ENCODE measurements at places on chromosomes 5 and 9.

- DNase-seq = no peak
Observed at GRCh38 chr9:113237026-113237425, 15.7 kb downstream of the SLC31A1 start.

- no peak for DNase-seq
Observed at GRCh38 chr5:179318221-179318955, 26.9 kb downstream of the ADAMTS2 start.

DNA sequence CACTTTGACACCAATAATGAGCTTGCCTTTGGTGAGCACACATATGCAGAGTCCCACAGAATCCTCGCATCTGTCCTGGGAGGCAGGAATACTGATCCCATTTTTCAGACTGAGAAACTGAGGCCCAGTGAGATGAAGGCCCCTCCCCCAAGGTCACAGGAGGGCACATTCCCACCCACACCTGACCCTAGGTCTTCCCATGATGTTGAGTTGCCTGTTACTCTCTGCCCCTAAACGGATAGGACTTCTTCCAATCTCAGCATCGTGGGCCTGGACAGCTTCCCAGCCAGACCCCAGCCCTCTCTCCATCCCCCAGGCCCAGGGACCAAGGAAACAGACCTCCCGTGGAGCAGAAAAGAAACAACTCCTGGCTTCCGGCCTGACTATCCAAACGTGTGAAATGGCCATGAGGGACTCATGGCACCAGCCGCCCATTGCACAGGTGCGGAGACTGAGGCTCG is 877 bp downstream of the SH3GLB2 start:
- no peak for DNase-seq

DNA sequence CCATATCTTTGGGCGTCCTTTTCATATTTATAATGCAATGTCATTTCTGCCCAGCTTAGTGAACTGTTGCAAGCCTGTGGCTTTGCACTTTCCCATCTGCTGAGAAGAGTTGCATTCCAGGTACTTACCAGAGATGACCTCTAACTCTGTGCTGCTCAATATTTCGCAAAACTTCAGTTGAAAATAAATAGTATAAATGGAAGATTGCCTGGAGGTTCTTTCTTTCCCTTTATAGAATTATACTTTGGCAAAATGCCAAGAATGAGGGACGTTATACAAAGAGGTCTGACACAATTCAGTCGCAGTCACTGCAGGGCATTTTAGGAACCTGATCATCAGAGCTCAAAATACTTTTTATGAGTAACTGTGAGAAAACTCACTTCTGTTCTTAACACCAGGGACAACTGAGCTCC is 18.9 kb upstream of the VLDLR start:
- no peak for DNase-seq

- DNase-seq = no peak
Observed at GRCh38 chr5:90876366-90876765, 317.8 kb downstream of the ADGRV1 start.

DNA sequence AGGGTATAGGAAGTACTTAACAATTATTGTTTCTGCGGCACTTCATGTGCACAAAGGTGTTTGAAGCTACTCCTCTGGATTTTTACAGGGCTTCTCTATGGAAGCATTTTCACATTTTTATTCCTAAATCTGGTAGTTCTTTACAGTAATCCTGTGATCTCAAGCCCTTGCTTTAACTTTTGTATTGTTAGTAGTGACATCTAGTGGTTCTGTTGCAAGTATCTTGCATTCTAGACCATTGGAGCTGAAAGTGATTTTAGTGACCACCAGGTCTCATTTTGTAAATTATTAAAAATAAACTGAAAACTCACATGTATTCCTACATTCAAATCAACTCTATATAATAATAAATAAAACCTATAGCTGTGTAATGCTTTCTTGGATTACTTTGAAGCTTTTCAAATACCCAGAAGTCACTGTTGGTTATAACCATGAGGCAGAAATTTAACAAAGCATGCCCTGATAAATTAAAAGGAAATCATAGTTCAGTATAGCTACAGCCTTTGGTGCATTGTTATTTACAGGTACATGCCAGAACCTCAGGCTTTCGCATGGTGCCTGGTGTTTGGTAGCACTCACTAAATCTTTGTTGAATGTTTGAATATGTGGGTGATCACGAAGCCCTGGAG is 18.9 kb downstream of the RPS23 start:
- no peak for DNase-seq

DNA sequence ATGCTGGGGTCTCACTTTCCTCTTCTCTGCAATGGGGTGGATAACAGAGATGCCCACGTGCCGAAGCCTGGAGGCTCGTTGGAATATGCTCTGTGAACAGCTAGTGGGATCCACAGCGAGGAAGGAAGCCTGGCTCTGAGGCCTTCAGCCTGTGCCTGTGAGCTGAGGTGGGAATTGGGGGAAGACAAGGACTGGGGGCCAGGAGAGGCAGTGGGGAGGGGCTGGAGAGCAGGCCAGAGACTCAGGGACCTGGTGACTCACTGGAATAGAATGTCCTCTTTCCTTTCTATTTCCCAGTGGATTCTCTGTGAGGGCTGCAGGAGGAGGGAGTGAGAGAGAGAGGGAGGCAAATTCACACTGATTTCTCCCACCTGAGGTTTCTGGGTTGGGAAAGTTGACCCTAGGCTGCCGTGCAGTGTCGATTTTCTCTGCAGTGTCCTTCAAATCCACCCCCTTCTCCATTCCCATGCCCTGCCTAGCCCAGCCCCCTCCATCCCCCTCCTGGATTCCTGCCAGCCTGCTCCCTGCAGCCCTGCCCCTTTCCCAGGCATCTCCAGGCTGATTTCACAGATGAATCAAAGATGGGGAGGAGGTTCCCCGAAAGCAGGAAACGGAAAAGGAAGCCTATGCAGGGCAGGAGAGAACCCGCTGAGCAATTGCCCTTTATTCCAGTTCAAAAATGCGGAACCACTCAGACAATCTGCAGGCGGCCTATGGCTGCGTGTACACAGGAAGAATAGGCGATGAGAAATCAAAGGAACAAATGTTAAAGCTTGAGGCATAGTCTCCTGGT is 1.4 kb upstream of the SPAAR start:
- DNase-seq = no peak

- DNase-seq = no peak
Observed at GRCh38 chr5:133149345-133149744, 97.5 kb downstream of the HSPA4 start.

- DNase-seq = no peak
Observed at GRCh38 chr9:38696999-38697398, 22.9 kb downstream of the FAM240B start.

- DNase-seq = no peak
Observed at GRCh38 chr5:76701298-76701697, 14.6 kb upstream of the F2R start.

- DNase-seq = no peak
Observed at GRCh38 chr5:92998456-92998855, 582.6 kb downstream of the NR2F1-AS1 start.

DNA sequence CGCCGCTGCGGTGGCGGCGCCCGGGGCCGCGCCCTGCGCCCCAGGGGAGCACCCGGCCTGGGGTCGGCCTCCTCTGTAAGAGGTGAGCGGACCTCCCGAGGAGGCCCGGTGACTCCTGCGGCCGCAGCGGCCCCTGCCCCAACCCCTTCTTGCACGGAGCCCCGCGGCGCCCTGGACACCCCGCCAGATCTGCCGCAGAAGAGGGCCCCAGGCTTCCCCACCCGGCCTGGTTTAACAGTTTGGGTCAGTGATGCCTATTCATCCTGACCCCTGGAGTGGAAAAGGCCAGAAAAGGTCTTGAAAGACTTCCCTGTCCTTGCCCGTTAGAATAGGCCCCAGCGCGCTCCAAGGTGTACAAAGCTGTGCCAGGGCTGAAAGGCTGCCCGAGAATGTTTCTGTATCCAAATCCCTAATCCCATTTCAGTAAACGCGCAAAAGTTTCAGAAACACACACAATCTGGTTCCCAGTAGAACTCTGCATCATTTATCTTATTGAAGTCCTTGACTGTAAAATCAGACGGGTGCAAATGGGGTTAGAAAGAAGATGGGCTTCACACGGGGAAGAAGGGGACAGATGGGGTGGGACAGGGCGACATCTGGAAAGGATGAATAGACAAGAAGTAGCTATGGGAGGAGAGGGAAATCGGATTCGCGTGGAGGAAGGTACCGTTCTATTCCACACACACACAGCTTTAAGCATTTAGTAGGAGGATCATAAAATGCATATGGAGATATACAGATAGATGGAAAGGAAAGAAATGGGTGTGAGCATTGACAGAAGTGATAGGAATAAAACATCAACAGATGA is 1.1 kb upstream of the SSBP2 start:
- no peak for DNase-seq

DNA sequence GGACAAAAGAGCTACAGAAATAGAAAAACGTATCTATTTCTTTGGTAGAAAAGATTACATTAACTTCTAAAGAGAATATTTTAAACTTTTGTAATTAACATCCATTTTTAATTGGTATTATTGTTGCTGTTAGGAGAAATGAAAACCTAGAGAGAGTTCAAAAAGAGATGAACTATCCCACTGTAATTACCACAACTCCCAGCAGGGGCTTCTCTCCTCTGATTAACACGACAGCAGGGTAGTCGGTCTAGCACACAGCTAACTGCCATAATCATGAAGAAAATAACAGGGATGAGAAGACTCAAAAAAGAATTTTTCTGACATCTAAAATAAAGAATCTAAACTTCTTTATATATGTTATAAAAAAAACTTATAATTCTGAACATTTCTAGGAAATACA is 86.2 kb upstream of the CDH9 start:
- no peak for DNase-seq

DNA sequence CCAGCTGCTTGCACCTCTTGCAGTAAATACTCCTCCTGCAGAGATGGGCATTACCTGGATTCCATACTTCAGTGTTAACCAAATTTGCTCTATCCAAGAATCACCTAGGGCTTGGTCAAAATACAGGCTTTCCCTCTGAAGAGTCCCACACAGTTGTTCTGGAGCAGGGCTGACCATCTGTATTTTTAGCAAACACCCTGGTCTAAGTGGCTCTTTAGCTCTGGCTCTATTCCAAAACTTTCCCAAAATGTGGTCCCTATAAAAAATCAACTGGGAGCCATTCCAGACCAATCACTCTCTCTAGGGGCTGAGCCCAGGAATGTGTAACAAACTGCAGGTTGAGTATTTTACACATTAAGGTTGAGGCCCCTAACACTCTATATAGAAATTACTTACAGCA is 153.7 kb downstream of the SPOCK1 start:
- no peak for DNase-seq

GRCh38 chr5:78103232-78103918 is 191.1 kb downstream of the AP3B1 start:
- no peak for DNase-seq

DNA sequence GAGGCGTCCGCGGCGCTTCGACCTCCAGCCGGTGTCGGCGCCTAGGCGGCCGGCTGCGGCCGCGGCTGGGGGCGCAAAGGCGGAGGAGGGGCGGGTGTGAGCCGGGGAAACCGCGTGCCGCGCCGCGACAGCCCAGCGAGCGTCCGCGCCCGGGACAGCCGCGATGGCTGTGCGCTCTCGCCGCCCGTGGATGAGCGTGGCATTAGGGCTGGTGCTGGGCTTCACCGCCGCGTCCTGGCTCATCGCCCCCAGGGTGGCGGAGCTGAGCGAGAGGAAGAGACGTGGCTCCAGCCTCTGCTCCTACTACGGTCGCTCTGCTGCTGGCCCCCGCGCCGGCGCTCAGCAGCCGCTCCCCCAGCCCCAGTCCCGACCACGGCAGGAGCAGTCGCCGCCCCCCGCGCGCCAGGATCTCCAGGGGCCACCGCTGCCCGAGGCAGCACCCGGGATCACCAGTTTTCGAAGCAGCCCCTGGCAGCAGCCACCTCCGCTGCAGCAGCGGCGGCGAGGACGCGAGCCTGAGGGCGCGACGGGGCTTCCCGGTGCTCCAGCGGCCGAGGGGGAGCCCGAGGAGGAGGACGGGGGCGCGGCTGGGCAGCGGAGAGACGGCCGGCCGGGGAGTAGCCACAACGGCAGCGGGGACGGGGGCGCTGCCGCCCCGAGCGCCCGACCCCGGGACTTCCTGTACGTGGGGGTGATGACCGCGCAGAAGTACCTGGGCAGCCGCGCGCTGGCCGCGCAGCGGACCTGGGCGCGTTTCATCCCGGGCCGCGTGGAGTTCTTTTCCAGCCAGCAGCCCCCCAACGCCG is 605 bp downstream of the CHSY3 start:
- no peak for DNase-seq

GRCh38 chr5:112735702-112736101 is 2.0 kb upstream of the APC start:
- no peak for DNase-seq

GRCh38 chr5:41925555-41925951 is 472 bp downstream of the FBXO4 start:
- no peak for DNase-seq

DNA sequence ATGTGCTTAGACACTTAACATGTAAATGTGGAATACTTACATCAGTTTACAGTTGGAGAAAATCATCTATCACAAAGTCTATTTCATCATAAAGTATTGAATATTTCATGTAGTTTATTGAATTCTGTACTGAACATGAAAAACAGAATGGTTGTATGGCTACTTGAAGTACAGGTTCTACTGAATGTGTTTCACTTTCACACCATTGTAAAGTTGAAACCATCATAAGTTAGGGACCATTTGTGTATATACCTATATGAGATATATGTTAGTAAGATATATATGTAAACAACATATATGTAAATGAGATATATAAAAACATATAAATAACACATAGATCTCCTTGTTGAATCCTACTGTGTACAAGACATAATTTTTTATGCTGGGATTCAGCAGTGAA is 63.0 kb upstream of the TAF11L2 start:
- no peak for DNase-seq

GRCh38 chr9:93112864-93113389 is 16.9 kb downstream of the CARD19 start:
- DNase-seq = no peak

DNA sequence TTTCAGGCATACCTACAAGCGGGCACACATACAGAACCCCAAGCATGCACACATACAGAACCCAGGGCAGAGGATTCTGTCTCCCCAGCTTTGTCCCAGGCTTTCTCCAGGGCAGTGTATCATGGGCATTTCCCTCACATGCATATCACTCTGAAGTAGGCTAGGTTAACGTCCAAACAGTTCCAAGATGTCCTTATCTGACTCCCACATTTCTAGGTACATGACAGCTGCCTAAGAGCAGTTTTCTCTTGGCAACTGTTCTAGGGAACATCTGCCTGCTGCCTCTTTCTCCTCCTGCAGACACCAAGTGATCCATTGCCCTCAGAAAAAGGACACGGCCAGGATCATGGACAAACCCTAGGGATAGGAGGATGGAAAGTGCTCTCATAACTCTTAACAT is 84.9 kb upstream of the NR3C1 start:
- no peak for DNase-seq

GRCh38 chr9:129394061-129394885 is 216.2 kb upstream of the IER5L start:
- DNase-seq = no peak

GRCh38 chr5:102801371-102801770 is 46.3 kb downstream of the PAM start:
- DNase-seq = no peak

- DNase-seq = no peak
Observed at GRCh38 chr5:77022511-77023417, 7.4 kb upstream of the AGGF1 start.

GRCh38 chr5:16723821-16724220 is 107.0 kb upstream of the RETREG1 start:
- DNase-seq = no peak

- no peak for DNase-seq
Observed at GRCh38 chr5:12413075-12413474, 508.8 kb upstream of the CTNND2 start.

Data from activated naive CD4-positive, alpha-beta T cell treated with Interleukin-2 at 50 U/mL for 16 hours (primary cell).